Activated T-helper 1 cell treated with anti-CD3 and anti-CD28 coated beads, Interleukin-2, amount 50 U/mL, for 16 hours (primary cell): ENCODE measurements at places on chromosomes 12 and 14.

DNA sequence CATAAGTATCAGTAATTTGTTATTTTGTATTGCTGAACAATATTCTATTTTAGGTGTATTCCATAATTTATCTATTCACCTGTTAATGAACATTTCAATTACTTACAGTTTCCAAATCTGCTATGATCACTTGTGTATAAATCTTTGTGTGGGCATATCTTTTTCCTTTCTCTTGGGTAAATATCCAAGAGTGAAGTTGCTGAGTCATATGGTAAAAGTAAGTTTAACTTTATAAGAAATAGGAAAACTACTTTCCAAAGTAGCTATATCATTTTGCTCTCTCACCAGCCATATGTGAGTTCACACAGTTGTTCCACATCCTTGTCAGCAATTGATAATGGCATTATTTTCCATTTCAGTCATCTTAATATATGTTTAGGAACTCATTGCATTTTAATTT lies 66.6 kb upstream of the KITLG start:
- DNase-seq: no peak

DNA sequence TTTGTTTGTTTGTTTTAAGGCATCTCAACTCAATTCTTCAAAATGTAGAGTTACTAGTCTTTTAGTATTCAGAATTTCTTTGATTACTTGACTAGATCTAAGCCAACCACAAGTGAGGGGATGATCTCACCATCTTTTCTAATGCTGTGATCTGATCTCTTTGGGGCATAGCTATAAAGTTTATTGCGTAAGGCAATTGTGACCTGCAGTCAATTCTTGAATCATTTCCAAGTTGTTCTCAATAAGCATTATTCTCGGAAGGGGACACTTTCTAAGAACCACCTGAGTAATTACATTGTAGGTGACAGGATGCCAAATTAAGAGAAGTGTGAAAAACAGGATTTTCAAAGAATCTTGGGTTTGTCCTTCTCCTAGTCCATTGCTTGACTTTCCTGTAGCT lies 13.1 kb downstream of the DACT1 start:
- no peak for DNase-seq

GRCh38 chr12:18696971-18697602 lies 40.7 kb downstream of the PLCZ1 start:
- DNase-seq: no peak

DNA sequence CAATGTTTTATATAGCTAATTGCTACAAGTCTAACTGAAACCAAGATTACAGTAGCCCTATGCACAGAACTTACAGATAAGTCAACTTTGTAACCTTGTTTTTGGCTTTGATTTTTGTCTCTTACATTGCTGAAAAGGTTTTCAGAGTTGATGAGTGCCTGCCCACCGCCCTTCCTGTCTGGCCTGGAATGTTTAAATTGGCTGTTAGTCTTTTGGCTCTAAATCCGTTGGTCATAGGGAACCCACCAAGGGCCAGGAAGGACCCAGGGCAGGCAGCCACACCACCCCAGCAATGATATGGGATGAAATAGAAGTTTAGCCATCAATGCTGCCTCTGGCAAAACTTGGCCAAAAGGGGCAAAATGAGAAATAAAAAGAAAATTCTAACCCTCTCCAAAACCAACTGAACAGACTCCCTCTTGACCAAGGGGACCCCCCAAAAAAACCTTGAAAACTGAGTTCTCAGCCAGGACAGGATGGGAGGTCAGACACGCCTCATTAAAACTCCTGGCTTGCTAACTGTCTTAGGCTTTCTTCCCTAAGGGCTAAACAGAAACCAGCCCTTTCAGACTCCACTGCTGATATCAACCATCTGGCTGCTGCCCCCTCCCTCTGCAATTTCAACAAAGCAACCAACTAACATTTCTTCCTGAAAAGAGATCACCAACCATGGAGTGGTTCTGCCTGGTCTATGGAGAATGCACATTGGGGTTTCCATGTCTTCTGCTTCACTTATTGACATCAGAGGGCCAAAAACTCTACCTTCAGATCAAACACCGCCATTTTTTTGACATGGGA lies 242.1 kb upstream of the NOS1 start:
- no peak for DNase-seq

- no peak for DNase-seq
These were observed 160.5 kb downstream of the KITLG start for GRCh38 chr12:88419794-88420193.

DNA sequence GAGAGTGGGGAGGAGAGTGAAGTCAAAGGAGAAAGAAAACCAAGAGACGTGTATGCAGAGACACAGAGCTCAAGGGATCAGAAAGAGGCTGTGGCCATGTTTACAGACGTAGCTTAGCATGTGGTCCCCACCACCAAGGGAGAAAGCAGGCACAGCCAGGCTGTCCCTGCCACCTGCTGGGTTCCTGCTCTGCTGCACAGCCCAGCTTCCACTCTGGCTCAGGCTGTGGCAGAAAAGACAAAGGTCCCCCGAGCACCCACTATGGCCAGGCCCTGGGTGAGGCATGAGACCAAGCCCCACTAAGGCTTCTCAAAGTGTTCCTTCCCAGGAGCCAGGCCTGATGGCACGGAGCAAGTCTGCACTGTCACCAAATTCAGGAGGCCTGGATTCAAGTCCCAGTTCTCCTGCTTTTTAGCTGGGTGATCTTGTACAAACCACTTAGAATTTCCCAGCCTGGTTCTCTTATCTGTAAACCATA lies 25.9 kb upstream of the COL2A1 start:
- no peak for DNase-seq
